ENCODE measurements at places on chromosomes 1 and 21. TPM values are rescaled to one million over a fixed set of nuclear protein-coding genes. Genes with fewer than 3 reads are reported as not detected.

GRCh38 chr1:106954661-106955229 lies 101.7 kb upstream of the PRMT6 start:
- DNase-seq: no peak
- no peaks in the 10 kb centered on the region for H3K27me3 ChIP-seq
- H3K4me1 ChIP-seq: no peaks in the 10 kb centered on the region
- no peak overlapping the region for H3K27ac ChIP-seq
- H3K4me3 ChIP-seq: no peak overlapping the region

Gene RASSF5
- 0.50 TPM for polyA plus RNA-seq

Gene LGR6
- 0.04 TPM for polyA plus RNA-seq

Gene OR10J1
- not detected for polyA plus RNA-seq

DNA sequence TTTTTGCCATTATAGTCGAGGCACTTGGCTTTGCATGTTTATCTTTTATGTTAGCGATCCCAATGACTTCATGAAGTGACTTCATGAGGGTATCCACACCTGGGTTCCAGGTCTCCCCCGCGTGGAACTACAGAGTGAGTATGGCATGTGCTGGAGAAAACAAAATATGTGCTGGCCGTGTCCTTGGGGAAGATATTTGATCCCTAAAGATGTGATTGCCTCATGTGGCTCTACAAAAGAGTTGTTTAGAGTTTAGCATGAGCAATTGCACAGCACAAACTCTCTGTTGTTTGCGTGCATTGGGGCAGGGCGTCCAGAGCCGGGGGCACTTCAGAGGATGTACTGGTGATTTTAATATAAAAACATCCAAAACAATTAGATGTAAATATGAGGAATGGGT lies 4.8 kb downstream of the IL10RB start:
- peaks cover 3% of the 10 kb centered on the region for H3K36me3 ChIP-seq
- H3K4me1 ChIP-seq: peaks cover 44% of the 10 kb centered on the region
- no peak overlapping the region for H3K27ac ChIP-seq
- DNase-seq: no peak
- no peak overlapping the region for H3K4me3 ChIP-seq

Gene SIKE1
- 33.5 TPM for polyA plus RNA-seq

Gene RGS2
- 2.0 TPM for polyA plus RNA-seq

GRCh38 chr1:247295746-247296145 lies 35.9 kb downstream of the ZNF496 start:
- no peak overlapping the region for H3K27ac ChIP-seq
- no peak overlapping the region for H3K4me3 ChIP-seq
- H3K4me1 ChIP-seq: no peaks in the 10 kb centered on the region
- no peaks in the 10 kb centered on the region for H3K27me3 ChIP-seq
- peaks cover 8% of the 10 kb centered on the region for H3K36me3 ChIP-seq

GRCh38 chr21:23607782-23608431 lies 1999.4 kb downstream of the MRPL39 start:
- H3K27ac ChIP-seq: no peak overlapping the region
- no peaks in the 10 kb centered on the region for H3K27me3 ChIP-seq
- no peak for DNase-seq
- no peaks in the 10 kb centered on the region for H3K36me3 ChIP-seq

DNA sequence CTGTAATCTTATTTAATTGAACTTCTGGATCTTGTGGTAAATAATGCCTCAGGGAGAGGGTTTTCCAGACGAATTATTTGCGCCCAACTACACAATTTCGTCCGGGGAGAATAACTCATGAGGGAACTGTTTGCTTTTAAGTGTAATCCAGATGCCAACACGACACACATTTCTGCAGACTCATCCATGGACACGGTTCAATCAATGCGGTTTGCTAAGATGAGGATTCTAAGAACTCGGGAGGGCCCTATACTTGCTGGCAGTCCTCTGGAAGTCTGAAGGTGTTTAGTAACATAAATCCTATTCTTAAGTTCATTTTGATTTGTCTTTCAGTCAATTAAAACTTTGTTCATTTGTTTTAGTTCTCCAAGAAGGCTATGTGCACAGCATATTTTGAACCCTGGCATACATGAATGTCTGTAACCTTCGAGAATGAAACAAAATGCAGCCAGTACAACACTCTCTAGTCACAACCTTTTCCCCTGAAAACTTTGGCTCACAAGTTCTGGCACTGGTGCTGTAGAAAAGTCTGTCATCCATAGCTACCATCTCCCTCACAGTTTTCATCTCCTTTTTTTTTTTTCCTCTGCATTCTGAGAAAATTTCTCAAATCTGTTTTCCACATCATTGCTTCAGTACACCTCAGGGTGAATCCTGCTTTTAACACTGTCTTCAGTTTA lies 38.8 kb downstream of the DIPK1A start:
- no peaks in the 10 kb centered on the region for H3K27me3 ChIP-seq
- H3K4me3 ChIP-seq: no peak overlapping the region
- no peaks in the 10 kb centered on the region for H3K36me3 ChIP-seq
- H3K4me1 ChIP-seq: peaks cover 3% of the 10 kb centered on the region
- DNase-seq: no peak
- no peak overlapping the region for H3K27ac ChIP-seq

Gene BSND
- not detected for polyA plus RNA-seq

- no peaks in the 10 kb centered on the region for H3K27me3 ChIP-seq
- H3K4me3 ChIP-seq: no peak overlapping the region
- no peak overlapping the region for H3K27ac ChIP-seq
- H3K36me3 ChIP-seq: no peaks in the 10 kb centered on the region
Measured at GRCh38 chr1:177306981-177307380, 136.2 kb downstream of the BRINP2 start.

DNA sequence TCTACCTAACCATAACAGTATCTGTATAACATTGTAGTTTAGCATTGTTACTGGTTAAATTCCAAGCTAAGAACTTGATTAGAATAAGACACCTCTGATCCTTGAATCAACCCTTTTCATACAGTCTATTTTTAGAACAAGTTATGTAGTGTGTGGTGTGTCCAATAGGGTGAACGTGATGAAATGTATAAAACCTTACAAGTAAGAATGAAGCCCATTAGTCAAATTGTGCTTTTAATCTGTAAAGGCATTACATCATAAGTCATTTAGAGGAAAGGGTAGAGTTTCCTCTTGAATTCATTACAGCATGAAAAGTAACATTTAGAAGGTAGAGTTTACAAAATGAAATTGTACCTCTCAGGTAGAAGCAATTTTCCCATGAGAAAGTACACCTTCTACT lies 479.2 kb downstream of the LTN1 start:
- H3K36me3 ChIP-seq: no peaks in the 10 kb centered on the region
- no peak overlapping the region for H3K4me3 ChIP-seq
- H3K27me3 ChIP-seq: no peaks in the 10 kb centered on the region
- no peak overlapping the region for H3K27ac ChIP-seq

DNA sequence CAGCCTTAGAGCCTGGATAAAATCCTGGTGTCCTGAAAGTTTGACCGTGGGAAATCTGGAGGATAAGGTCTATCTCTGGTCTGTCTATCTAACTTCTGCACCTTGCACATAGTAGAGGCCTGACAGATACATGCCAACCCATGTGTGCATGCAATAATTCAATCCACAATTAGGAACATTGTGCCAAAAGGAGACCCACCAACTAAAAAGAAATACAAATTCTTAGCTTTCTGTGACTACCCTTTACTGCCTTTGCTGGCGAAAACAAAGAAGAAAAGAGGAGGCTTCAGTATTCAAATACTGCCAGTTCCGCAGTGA lies 381 bp upstream of the KLHL20 start:
- H3K27me3 ChIP-seq: no peaks in the 10 kb centered on the region
- H3K36me3 ChIP-seq: no peaks in the 10 kb centered on the region
- peak overlapping the region; percentile 36 for H3K27ac ChIP-seq
- peak overlapping the region; percentile 74 for H3K4me3 ChIP-seq

- no peaks in the 10 kb centered on the region for H3K27me3 ChIP-seq
- H3K4me3 ChIP-seq: no peak overlapping the region
- peaks cover 27% of the 10 kb centered on the region for H3K4me1 ChIP-seq
- no peak for DNase-seq
- H3K27ac ChIP-seq: no peak overlapping the region
Measured at GRCh38 chr1:54221113-54221834, 21.3 kb downstream of the MRPL37 start.

GRCh38 chr1:5227114-5227513 lies 572.7 kb downstream of the AJAP1 start:
- no peaks in the 10 kb centered on the region for H3K36me3 ChIP-seq
- H3K27ac ChIP-seq: no peak overlapping the region
- H3K27me3 ChIP-seq: peaks cover 4% of the 10 kb centered on the region
- no peak for DNase-seq

DNA sequence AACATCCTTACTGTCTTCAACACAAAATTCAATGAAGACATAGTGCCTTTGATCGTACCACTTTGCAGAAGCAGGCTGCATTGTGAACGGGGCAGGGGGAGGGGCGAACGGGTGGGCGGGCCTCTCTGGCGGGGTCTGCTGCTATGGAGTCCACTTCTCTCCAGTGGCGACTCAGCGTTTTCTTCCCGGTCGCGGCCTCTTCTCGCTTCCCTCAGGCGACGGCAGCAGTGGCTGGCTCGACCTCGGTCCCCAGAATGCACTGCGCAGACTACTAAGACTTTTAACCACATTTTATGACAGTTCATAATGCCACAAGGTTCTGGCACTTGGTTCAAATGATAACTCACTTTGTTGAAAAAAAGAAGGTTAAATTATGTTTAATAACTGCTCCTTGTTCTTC lies 21.2 kb downstream of the GBP2 start:
- no peaks in the 10 kb centered on the region for H3K4me1 ChIP-seq
- H3K36me3 ChIP-seq: no peaks in the 10 kb centered on the region
- H3K27ac ChIP-seq: no peak overlapping the region
- no peak for DNase-seq
- no peak overlapping the region for H3K4me3 ChIP-seq
- no peaks in the 10 kb centered on the region for H3K27me3 ChIP-seq

Gene PRDM16
- 1.5 TPM for polyA plus RNA-seq

Gene PCP4
- polyA plus RNA-seq: not detected

- H3K27ac ChIP-seq: peak overlapping the region; percentile 44
- DNase-seq: peak; percentile 7
- H3K36me3 ChIP-seq: no peaks in the 10 kb centered on the region
- H3K4me1 ChIP-seq: peaks cover 23% of the 10 kb centered on the region
Measured at GRCh38 chr1:171141688-171142415, 43.2 kb upstream of the FMO2 start.

- H3K4me3 ChIP-seq: no peak overlapping the region
- H3K27ac ChIP-seq: no peak overlapping the region
- no peaks in the 10 kb centered on the region for H3K27me3 ChIP-seq
- H3K36me3 ChIP-seq: peaks cover 21% of the 10 kb centered on the region
- no peaks in the 10 kb centered on the region for H3K4me1 ChIP-seq
- DNase-seq: no peak
Measured at GRCh38 chr1:2181271-2181670, 13.3 kb downstream of the FAAP20 start.

DNA sequence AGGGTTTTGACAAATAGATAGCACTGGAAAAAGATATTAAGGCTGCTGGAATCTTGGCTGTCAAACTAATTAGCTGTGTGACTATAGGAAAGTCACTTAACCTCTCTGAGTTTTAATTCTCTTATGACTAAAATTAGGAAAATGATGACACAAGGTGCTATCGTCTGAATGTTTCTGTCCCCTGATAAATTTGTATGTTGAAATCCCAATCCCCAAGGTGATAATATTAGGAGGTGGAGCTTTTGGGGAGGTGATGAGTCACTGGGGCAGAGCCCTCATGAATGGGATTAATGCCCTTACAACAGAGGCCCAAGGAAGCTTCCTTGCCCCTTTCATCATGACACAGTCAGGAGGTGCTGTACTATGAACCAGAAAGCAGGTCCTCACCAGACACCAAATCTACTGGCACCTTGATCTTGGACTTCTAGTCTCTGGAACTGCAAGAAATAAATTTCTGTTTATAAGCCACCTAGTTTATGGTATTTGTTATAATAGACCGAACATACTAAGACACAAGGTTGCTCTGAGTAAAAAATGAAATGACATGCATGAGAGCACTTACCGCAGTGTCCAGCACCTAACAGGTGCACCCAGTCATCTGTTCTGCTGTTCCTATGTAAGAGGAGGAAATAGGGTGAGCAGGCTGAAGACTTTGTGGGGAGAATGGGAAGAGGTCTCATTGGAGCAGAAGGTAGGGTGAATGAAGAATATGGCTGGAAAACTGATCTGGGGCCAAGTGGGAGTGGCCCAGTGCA lies 26.3 kb upstream of the DISP1 start:
- H3K27ac ChIP-seq: no peak overlapping the region
- H3K27me3 ChIP-seq: no peaks in the 10 kb centered on the region
- no peak overlapping the region for H3K4me3 ChIP-seq
- no peak for DNase-seq

- H3K27me3 ChIP-seq: no peaks in the 10 kb centered on the region
- H3K36me3 ChIP-seq: no peaks in the 10 kb centered on the region
- H3K4me1 ChIP-seq: no peaks in the 10 kb centered on the region
Measured at GRCh38 chr21:46168238-46168637, 12.9 kb upstream of the FTCD start.

DNA sequence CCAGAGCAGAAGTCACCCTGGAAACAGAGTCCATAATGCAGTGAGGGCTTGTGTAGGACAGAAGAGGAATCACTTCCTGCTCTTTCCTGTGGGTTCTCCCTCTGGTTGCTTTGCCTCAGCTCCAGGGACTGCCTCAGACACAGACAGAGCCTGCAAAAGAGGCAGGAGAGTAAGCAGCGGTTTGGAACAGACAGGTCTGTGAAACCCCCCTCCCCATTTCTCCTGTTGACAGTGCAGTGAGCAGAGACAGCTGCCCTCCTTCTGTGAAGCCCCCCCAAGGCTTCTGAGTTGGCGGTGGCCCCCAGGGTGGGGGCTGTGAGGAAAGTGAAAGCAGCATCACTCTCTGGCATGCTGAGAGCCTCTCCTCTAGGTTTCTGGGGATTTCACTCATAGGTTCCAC lies 53.0 kb downstream of the MAB21L3 start:
- no peaks in the 10 kb centered on the region for H3K27me3 ChIP-seq
- no peak overlapping the region for H3K27ac ChIP-seq
- no peak for DNase-seq
- H3K4me3 ChIP-seq: peak overlapping the region; percentile 53
- no peaks in the 10 kb centered on the region for H3K36me3 ChIP-seq

Gene KRTAP6-1
- polyA plus RNA-seq: not detected

DNA sequence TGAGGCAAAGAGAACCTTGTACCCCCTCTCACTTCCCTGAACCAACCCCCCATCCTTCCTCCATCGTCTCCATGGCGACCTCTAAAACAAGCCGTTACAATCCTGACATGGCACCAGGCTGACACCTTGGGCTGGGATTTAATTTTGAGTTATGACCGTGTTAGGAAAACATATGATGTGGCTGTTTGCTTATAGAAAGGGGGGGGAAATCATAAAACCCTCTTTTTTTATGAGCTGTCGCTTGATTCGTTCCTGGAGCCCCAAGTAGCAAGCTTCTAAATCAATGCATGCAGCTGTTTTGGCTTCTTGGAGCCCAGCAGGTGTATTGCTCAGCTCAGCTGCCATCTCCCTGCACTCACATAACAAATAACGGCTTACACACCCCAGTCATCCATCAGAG lies 301.2 kb upstream of the SPAG17 start:
- H3K4me3 ChIP-seq: no peak overlapping the region
- H3K27ac ChIP-seq: no peak overlapping the region
- no peaks in the 10 kb centered on the region for H3K4me1 ChIP-seq
- no peaks in the 10 kb centered on the region for H3K36me3 ChIP-seq
- DNase-seq: no peak

- H3K4me3 ChIP-seq: peak overlapping the region; percentile 83
- no peaks in the 10 kb centered on the region for H3K36me3 ChIP-seq
Measured at GRCh38 chr1:62784509-62785365, 805 bp downstream of the ATG4C start.

Gene ATAD3C
- 3.5 TPM for polyA plus RNA-seq

Gene LRRN2
- not detected for polyA plus RNA-seq

- peak; percentile 61 for DNase-seq
- peak overlapping the region; percentile 85 for H3K4me3 ChIP-seq
- H3K27me3 ChIP-seq: no peaks in the 10 kb centered on the region
- peak overlapping the region; percentile 64 for H3K27ac ChIP-seq
- H3K4me1 ChIP-seq: peaks cover 76% of the 10 kb centered on the region
Measured at GRCh38 chr1:37476460-37477197, 2.2 kb downstream of the ZC3H12A start.

Data from HepG2 (cell line).